Mammary epithelial cell (primary cell): ENCODE measurements at places on chromosomes 12 and 14.
A peak's percentile ranks its signal among the peaks of the same experiment; 100 is the strongest.

DNA sequence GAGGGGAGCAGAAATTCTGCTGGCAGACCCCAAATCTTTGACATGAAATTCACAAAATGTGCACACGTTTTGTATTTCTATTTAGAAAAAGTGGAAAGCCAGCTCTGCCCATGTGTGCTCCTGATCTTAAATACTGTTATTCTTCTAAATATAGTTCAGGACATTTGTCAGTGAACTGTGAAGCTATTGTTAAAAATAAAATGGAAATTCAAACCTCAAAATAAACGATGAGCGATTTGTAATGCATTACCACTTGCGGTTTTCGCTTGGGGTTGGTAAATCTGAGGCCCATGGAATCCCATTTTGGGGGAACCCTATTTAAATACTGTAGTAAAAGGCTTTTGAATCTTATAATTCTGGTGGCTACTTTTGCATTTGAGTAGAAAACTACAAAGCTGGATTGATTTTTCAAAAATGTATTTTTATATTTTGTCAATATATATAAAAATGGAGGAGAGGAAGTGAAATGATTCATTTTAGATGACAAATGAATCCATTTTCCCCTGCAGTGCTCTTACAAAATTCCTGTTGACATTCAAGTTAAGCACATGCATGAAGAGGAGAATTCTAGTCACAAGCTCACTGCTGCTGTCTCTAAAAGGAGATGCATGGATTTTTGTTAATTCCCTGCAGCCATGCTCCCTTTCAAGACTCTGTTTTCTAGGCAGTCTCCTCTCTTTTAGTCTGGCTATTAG is 47.1 kb downstream of the FLRT2 start:
- DNase-seq: no peak

- no peak for DNase-seq
Measured at GRCh38 chr14:33163600-33163999, 224.9 kb downstream of the NPAS3 start.

DNA sequence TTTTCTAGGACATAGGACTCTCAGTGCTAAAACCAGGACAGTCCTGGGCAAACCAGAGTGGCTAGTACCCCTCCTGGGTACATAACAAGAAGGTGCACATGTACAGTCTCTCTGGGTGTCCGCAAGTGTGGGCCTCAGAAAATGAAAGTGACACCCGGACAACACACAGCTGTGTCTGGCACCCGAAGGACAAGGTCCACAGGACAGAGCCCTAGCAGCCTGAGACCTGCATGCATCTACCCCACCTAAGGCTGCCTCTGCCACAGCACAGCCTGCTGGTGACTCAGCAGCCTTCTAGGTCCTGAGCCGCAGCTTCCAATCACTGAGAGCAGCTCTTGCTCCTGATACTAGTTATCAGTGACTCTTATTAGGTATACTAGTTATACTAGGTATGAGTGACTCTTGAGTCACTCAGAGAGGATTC is 784.1 kb upstream of the TBX3 start:
- peak; percentile 15 for DNase-seq

DNA sequence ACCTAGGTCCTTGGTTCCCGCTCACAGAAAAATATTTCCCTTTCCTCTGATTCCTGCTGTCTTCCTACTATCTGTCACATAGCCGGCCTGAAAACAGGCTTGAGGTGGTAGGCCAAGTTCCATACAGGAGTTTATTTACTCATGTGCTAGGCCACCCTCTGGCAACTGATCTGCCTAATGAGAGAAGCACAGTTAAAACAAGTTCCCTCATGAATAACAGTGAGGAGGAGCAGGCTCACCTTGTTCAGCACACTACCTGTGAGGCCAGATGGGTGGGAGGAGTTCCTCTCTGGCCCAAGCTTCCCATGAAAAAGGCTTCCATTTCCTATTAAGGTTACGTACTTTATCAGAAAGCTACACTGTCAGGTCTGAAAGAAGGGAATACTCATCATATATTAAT is 206.0 kb downstream of the MYRFL start:
- peak; percentile 27 for DNase-seq

DNA sequence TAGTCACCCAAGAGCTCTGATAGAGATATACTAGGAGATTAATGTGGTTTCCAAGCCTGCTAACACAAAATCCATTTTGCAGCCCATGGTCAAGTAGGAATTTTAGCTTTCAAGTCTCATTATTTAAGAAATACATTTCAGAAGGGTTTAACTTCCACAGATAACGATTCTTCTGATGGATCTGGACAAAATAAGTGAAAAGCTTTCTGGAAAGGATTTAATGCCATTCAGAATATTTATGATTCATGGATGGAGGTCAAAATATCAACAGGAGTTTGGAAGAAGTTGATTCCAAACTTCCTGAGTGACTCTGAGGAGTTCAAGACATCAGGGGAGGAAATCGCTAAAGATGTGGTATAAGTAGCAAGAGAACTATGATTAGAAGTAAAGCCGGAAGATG is 214.6 kb downstream of the ATXN7L3B start:
- DNase-seq: no peak

DNA sequence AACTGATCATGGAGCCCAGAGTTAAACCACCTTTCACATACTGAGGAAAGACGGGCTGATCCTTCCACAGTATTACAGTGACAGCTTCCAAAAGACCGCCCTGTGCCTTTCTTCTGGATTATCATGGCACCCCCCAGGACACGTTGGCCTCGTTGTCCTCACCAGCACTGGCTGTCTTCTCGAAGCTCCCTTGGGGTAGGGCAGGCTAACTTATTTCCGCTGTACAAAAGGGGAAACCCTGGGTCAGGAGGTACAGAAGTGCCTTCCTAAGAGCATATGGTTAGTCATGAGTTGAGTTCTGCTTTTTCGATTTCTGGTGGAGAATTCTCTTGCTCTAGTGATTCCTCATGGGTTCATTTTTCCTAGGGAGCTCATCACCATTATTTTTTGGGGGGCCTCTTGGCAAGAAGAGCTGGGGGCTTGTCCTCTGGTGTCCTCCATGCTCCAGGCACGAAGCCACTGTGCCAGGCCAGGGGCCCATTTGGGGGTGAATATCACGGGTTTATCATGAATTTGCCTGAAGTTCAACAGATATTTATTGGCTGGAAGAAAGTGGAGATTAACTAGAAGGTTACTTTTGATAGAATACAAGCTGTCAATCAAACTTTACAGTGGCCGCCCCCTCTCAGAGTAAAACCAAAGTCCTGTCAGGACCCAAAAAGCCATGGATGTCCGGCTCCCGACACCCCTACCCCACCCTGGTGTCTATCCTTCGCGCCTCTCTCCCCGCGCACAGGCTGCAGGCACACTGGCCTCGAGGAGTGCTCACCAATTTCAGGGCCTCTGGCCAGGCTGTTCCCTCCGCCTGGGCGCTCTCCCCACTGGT is 8.8 kb upstream of the TRAF3 start:
- no peak for DNase-seq

DNA sequence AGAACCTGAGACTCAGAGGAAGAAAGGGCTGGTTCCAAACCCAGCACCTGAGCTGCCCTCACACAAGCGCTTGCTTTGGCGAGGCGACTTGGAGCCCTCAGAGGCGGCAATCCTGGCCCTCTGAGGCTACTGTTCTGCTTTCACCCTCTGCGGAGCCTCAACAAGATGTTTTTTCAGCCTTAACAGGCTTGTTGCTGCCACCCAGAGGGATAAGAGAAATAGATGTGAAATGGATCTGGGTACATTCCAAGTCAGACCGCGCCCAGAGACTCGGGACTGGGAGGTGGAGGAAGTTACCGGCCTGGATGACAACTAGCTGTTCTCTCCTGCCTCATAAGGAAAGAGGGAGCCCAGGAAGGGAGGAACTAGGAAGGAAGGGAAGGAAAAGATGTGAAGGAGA is 89.6 kb downstream of the TTC7B start:
- DNase-seq: peak; percentile 29

- DNase-seq: peak; percentile 35
Measured at GRCh38 chr14:32635061-32635719, 303.5 kb upstream of the NPAS3 start.

GRCh38 chr14:101233021-101233366 is 328.3 kb upstream of the DIO3 start:
- no peak for DNase-seq

- DNase-seq: no peak
Measured at GRCh38 chr12:125772403-125772802, 707.2 kb downstream of the AACS start.

GRCh38 chr14:54782751-54783659 is 119.6 kb downstream of the GCH1 start:
- DNase-seq: no peak

- DNase-seq: no peak
Measured at GRCh38 chr12:6959058-6959804, 8.1 kb downstream of the PTPN6 start.

GRCh38 chr14:98736701-98737338 is 535.2 kb downstream of the BCL11B start:
- no peak for DNase-seq

- DNase-seq: peak; percentile 39
Measured at GRCh38 chr12:95790917-95791849, 619 bp upstream of the NTN4 start.

DNA sequence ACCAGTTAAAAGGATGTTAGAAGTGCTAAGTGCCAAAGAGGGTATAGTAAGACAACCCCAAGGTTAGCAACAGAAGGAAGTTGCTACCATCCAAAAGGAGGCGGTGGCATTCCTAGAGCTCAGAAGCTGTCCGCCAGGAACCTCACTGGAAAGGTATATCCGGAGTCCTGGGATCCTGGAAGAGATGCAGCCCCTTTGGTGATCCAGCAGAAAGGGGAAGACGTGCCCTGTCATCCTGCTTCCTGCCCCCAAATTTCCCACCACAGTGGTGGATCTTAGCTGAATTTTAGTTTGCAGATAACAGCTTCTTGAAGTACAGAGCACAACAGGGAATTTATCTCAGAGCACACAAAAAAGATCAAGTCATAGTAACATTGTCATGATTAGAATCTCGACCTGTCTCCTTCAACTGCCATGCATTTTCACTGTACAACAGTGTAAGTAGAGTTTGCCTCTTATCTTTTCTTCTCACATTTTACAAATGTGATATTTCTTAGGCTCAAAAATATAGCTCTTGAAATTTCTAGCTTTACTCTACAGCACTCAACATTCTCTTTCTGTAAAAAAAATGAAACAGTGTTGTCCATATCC is 526.3 kb downstream of the SOX5 start:
- DNase-seq: no peak

GRCh38 chr14:88023658-88024187 is 18.8 kb downstream of the GPR65 start:
- no peak for DNase-seq

DNA sequence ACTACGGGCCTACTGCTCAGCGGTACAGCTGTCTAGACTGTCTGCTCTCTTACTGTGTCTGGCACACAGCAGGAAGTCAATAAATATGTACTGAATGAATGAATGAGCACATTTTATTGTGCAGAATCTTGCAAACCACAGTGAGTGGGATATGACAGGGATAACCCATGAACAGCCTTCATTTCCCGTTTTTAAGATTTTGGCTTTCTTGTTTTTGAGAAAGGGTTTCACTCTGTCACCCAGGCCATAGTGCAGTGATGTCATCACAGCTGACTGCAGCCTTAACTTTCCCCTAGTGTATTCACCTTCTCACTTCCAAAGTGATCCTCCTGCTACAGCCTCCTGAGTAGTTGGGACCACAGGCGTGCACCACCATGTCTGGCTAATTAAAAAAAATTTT is 203.1 kb downstream of the AEBP2 start:
- DNase-seq: no peak

GRCh38 chr12:91722072-91722471 is 423.6 kb downstream of the BTG1 start:
- peak; percentile 98 for DNase-seq

- DNase-seq: no peak
Measured at GRCh38 chr14:55254581-55254980, 16.6 kb upstream of the FBXO34 start.

GRCh38 chr12:52836042-52836466 is 1.9 kb upstream of the KRT79 start:
- DNase-seq: peak; percentile 8

- DNase-seq: no peak
Measured at GRCh38 chr14:91230397-91231035, 14.0 kb downstream of the GPR68 start.

- DNase-seq: no peak
Measured at GRCh38 chr12:131684015-131684725, 26.7 kb upstream of the SFSWAP start.

DNA sequence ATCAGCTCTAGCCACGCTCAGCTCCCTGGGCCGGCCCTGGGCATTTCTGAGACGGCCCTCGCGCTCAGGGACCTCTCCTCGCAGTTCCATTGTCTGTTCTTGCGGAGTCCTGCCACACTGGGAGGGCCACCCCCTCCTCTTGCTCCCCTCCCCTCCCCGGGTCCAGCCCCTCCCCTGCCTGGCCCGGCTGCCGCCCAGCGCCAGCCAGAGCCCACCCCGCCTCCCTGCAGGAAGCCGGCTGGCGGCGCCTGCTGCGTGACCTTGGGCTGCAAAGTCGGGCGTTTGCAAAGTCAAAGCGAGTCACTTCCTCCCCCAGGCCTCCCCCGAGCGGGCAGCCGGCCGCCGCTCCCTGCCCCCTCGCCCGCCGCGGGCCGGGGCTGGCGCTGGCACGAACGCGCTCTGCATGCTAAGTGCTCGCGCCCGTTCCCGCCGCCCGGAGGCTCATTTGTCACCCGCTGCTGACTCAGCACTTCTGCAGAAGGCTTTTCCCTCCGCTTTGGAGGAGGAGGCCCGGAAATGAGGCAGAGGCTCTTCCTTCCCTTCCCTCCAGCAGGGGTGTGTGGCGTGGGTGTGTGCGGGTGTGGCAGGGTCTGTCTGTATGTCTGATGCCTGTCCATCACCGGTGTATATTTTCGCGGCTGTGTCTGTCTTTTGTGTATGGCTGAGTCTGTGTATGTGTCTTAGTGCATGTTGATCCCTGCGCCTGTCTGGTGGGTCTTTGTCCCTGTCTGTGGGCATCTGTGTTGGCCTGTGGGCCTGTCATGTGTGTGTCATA is 72.0 kb downstream of the IRF2BPL start:
- DNase-seq: peak; percentile 93

DNA sequence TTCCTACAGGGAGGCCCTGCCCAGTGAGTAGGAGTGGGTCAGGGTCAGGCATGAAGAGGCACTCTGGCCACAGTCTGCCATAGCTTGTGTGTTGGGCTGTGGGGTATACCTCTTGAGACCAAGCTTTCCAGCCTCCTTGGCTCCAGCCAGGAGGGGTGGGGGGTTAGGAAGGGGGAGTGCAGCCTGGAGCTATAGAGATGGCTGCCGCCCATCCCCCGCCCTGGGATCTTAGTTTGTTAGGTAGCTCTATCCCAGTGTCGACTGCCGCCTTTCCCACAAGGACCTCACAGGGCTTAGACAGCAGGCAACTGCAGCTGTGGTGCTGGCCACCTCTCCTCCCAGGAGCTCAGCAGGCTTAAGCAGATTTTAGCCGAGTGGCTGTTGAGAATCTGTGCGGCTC is 216.4 kb downstream of the PLCZ1 start:
- DNase-seq: no peak

- peak; percentile 20 for DNase-seq
Measured at GRCh38 chr14:98912655-98913054, 359.3 kb downstream of the BCL11B start.
